G401 (cell line): ENCODE measurements at places on chromosomes 4 and X. TPM values are rescaled to one million over a fixed set of nuclear protein-coding genes. Genes with fewer than 3 reads are reported as not detected.

DNA sequence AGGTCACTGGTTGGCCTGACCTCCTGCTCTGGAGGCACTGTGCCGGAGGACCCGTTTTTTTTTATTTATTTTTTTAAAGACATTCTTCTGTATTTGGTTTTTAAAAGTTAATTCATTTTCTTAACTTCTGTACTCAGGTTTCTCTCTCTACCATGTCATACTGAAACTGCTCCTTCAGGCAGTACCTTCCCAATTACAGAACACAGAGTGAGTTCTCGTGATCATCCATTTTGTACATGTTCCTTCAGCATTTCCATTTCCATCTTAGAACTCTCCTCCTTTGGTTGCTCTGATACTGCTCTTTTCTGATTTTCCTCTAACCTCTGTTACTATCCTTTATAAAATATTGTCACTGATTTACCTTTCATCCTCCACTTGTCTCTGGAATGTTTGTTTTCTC lies 17.9 kb downstream of the UBE2K start:
- no peak for DNase-seq

- no peak for DNase-seq
Measured at GRCh38 chrX:42823443-42823842, 45.5 kb upstream of the PPP1R2C start.

DNA sequence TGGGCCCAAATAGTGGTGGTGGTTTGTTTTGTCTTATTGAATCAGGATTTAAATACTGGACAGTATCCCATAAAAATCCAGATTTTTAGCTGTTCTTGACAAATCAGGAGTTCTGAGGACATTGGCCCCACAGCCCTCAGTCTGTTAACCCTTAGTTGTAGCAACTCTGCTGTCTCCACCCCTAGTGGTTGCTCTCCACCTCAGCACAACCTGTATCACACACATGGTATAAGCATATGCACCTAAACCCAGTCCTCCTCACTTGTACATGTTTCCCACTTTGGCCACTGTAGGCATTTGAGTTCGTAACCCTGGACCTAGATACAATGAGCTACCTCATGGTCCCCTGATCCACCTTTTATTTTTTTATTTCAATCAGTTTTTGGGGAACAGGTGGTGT lies 75.9 kb downstream of the MRPL1 start:
- DNase-seq: no peak

Gene ARX
- 0.20 TPM in 1 of 2 replicates, not detected in the other for total RNA-seq
